Neuronal stem cell (in vitro differentiated cells): ENCODE measurements at places on chromosomes 12 and 14.

DNA sequence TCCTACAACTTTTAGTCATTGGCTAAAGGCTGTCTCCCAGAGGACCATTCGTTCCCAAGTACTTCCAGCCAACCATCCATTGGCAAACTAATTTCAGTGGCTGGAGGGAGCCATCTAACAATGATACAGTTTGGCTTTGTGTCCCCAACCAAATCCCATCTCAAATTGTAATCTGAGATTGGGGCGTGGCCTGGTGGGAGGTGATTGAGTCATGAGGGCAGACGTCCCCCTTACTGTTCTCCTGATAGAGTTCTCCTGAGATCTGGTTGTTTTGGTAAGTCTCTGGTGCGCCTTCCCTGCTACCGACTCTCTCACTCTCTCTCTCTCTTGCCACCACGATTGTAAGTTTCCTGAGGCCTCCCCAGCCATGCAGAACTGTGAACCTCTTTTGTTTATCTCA lies 99.7 kb upstream of the FUT8 start:
- DNase-seq, result no peak

- no peak for DNase-seq
These were observed 80.0 kb upstream of the SLC8A3 start for GRCh38 chr14:70268760-70269159.

DNA sequence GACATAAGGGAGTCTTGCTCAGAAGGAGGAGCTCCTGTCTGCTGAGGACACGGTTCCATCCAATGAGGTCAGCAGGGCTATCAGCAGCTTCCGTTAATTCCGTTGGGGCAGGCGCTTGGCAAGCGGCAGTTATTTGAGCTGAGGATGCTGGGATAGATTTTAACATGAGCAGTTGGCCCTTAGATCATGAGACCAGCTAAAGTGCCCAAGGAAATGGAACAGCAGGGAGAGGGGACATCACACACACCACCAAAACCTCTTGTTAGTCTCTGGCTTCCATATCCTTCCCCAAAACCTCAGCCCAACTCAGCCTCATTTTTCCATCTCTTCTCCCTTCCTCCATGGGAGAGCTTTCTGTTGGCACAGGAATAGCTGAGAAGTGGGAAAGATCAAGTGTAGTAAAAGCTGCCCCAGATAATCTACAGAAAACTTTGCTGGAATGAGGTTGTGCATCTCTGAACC lies 138.7 kb upstream of the PZP start:
- no peak for DNase-seq

DNA sequence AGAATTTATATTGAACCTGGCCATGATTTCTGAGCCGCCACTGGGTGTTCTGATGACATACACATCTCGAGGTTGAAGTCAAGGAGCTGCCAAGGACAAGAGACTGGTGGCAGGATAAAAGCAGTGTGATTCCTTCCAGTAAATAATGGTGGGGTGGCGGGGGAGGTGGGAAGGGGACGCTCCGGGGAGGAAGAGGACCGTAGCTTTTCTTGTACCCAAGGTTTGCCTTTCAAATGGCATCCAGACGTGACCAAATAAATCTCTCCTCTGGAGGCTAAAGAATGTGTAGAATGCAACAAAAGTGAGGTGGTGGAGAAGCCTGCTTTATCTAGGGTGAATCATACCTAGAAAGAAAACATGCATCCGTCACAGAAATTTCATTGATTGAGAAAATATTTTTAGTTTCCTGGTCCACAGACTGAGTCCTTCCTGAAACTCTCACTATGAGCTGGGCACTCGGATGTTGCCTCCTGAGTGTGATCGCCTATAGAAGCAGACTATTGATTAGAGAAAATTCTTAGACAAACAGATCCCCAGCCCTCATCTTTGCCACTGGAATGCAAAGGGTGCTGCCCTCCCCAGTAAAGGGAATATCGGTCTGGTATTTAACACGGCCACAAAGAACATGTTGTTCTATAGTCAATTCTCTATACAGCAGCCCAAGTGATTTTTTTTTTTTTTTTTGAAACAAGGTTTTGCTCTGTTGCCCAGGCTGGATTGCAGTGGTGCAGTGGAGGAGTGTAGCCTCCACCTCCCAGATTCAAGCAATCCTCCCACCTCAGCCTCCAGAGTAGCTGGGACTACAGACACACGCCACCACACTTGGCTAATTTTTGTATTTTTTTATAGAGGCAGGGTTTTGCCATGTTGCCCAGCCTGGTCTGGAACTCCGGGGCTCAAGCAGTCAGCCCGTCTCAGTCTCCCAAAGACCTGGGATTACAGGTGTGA lies 112.1 kb downstream of the DPF3 start:
- no peak for DNase-seq

- DNase-seq, result no peak
These were observed 13.5 kb downstream of the CPSF2 start for GRCh38 chr14:92135269-92135668.

DNA sequence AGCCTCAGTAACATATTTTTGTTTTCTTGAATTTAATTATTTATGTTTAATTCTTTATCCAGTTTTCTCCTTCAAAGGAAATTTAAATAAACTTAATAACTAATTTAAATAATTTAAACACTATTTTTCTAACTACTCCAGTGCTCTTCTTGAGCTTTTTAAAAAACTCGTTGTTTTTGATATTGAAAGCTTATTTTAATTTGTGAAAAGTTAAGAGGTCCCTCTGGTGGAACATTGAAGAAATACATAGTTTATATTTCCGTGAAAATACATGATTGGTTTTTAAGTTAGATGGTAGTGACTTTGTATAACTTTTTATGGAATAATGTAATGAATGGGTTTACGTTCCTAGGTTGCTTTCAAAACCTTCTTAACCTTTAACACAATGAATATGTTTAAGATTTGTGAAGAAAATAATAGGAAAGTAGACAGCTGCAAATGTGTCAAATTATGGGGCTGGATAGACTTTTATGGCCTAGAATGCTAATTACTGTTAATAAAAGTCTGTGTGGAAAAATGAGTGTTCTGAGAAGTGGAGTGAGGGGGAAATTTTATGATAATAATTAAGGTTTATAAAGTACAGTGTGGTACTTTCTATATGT lies 45.9 kb upstream of the MSRB3 start:
- DNase-seq, result no peak

- DNase-seq, result no peak
These were observed 93.5 kb downstream of the SMOC1 start for GRCh38 chr14:69972755-69973154.

GRCh38 chr12:94941440-94941862 lies 62.0 kb downstream of the NDUFA12 start:
- DNase-seq, result no peak

- DNase-seq, result no peak
These were observed 1552.1 kb upstream of the SEL1L start for GRCh38 chr14:83085725-83086124.

GRCh38 chr14:105666420-105666819 lies 140.0 kb downstream of the TMEM121 start:
- no peak for DNase-seq

- no peak for DNase-seq
These were observed 17.8 kb upstream of the MCRS1 start for GRCh38 chr12:49585477-49586459.

- DNase-seq, result no peak
These were observed 45.8 kb upstream of the NCOR2 start for GRCh38 chr12:124613151-124613585.

DNA sequence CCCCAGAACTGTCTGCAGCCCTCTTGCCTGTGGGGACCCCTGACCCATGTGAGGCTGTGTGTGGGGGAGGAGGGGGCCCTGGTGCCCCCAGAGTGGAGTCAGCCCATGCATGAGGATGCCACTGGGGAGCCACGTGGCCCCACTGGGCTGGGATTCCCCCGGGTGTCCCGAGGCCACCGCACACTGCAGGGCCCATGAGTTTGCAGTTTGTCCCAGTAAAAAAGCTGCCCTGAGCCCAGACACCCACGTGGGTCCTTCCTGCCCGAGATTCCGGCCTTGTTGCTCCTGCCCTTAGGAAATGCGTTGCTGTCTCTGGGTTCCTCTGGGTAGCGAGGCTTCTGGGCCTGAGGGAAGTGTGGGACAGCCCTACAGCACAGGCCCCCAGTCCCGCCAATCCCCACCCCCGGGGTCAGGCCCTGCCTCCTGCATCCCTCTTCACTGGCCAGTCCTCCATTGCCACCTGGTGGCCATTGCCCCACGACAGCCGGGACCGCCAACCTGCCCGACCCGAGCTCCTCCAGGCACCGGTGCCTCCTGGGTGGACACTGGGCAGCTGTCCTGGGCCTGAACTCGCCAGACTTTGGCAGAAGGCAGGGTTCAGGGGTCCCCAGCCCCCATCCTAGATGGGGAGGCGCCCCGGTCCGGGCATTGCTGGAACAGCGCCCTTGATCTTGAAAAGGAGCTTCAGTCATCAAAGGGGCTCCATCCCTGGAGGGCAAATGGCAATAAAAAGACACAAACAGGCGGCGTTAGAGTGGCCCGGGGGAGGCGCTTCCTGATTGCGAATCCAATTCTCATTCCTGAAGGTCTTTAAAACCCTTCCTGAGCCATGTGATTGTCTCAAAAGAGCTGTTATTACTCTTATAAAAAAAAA lies 15.6 kb upstream of the C14orf180 start:
- peak; percentile 67 for DNase-seq

DNA sequence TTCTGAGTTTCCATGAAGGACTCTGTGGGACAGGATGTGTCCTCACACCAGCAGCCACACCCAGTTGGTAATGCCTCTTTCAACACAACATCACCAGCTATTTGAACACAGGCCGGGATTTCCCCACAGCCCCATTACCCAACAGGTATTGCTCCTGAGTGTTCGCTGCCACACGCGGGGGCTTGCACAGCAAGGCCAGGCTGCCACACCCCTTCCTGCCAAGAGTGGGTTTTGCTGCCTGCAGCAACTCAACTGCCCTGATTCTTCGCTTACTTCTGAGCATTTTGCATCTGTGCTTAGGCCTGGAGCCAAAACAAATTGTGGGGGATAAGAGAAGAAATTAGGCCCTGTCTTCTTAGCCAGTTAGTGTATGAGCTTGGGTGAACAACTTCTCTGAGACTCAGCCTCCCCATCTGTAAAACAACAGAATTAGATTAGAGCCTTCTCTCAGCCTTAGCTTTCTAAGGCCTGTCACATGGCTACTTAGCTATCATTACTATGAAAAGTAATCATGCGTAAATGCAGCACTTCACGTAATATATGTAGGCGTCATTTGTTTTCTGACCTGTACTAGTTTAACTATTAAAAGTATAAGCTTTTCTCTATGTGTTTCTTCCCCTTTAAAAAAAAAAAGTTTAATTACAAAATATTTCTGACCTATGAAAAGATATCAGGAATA lies 20.0 kb downstream of the CKAP4 start:
- no peak for DNase-seq

DNA sequence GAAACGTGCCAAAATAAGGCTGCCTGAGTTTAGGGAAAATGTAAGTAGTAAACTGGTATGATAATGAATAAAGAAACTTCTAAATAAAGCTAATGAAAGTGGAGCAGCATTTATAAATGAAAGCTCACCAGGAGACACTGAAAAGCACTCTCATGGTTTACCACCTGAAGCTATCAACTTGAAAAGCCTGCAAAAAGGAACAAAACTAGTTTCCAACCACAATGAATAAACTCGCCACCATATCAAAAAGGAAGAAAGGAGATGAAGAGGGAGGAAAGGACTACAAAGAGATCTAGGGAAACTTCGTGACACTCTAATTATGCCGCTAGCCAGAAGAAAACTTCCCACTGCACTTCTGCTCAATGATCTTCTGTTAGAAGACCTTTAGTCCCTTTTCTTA lies 66.7 kb downstream of the MED13L start:
- DNase-seq, result no peak

- no peak for DNase-seq
These were observed 20.0 kb upstream of the DNAH10 start for GRCh38 chr12:123741937-123742572.

DNA sequence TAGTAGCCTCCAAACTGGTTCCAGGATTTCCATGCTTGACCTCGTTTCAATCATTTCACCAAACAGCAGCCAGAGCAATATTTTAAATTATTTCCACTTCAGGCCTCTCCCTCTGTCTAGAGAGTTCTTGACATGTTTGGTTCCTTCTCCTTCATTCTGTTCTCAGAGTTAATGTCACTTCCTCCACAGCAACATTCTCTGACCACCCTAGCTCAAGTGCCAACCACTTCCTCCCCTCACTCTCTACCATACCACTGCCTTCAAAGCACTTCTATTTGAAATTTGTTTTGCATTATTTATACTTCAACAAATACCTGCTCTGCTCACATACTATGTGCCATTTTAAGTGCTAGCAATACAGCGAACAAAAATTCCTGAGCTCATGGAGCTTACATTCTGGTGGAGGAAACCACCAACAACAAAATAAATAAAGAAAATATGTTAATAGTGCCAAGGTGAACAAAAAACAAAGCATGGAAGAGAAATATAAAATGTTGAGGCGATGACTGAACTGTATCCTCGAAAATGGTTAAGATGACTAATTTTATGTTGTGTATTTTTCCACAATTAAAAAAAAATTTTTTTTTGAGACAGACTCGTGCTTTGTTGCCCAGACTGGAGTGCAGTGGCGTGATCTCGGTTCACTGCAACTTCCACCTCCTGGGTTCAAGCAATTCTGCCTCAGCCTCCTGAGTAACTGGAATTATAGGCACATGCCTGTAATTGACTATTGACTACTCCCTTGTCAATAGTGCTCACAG lies 17.3 kb downstream of the BAZ1A start:
- DNase-seq, result no peak

GRCh38 chr12:99111600-99111999 lies 466.5 kb downstream of the APAF1 start:
- DNase-seq, result no peak

DNA sequence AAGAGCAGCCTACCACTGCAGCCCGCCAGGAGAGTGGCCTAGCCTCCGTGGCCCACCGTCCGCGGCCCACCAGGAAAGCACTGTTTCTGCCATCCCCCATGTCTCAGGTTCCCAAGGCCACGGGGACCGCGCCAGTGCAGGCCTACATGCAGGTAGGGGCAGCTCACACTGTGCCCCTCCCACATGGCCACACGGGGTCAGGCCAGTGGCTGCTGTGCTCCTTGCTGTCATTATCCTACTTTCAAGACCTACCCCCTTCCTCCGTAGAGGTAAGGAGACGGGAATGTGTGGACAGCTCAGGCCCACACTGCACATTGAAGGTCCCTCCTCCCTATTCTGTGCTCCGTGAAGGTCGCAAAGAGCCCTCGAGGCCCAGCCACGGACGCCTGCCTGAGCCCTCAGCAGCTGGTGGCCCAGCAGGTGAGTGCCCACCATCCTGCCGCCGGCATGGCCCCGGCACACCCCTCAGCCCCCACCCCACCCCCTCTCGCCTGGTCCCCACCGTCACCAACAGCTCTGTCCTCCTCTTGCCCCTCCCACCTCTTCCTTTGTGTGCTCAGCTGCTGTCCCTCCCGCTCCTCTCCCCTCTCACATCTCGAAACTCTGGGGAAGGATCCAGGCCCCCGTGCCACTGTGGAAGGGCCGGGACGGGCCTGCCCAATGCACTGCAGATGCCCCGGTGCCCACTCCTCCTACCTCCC lies 10.0 kb downstream of the DDX51 start:
- no peak for DNase-seq

GRCh38 chr12:81866081-81866480 lies 106.9 kb upstream of the PPFIA2 start:
- no peak for DNase-seq
